ENCODE measurements at places on chromosomes 7 and 10.

DNA sequence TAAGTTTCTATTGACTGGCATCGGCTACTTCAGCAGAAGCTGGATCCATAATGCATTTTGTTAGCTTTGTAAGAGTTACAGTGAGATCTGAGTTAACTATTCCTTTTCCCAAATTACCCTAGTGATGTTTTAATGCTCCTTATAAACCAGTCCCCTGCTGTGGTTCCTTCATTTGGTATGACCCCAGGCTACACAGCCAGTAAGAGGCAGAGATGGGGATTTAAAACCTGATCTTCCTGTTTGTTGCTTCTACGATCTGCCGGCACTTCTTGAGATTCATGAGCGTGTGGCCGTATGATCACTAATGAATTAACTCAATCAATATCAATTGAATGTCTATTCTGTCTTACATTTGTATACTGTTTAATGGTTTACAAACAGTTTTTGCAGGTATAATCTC is 86.1 kb downstream of the CACNB2 start:
- no peak for DNase-seq

DNA sequence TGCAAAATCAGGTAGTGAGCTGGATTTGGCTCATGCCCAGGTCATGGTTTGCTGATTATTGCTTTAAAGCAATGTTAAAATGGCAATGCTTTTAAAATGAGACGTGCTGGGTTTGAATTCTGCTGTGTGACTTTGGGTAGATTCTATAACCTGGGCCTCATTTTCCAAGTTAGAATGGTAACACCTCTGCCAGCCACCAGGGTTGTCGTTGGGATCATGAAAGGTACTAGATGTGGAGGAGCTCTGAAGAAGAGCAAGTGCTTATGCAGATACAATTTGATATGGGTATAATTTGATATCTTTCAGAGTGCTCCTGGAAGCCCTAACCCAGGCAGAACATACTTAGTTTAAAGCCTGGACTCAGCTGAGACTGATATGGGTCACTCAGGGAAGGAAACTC is 60.0 kb downstream of the EVX1 start:
- no peak for DNase-seq

DNA sequence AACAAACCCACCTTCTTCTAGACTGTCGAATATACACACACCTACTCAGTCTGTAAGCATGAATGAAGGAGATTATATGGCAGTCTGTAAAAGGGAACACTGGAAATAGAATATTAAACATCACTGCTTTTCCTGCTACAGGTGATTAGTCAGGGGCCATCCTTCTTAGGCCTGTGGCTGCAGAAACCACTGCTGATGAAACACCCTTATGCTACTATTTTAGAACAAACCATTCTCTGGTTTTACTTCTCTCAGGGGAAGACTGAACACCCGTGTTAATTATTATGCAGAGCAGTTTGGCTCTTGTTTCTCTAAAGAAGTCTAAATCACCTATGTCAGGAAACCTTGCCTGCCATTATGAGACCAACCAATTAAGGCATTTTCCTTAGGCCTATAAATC is 351.1 kb upstream of the KLF6 start:
- no peak for DNase-seq

- DNase-seq, result no peak
Observed at GRCh38 chr10:74786126-74786525, 40.3 kb upstream of the KAT6B start.

- DNase-seq, result no peak
Observed at GRCh38 chr10:82925547-82925946, 1050.6 kb downstream of the NRG3 start.

DNA sequence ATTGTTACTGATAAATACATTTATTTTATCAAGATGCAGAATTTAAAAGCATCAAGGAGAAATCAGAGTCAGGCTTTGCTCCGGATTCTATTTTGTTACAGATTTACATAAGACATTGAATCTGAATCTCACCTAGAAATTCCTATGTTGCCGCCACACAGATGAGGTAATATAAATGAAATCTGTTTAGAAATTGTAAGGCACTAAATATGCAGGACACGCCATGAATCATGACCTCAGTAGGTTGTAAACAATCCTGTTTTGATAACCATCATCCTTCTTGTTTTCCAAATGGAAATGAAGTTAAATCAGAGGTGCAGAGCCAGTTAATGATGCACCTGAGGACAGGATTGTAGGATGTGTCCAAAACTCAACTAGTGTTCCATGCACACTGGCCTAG is 778.0 kb downstream of the MAGI2 start:
- no peak for DNase-seq

DNA sequence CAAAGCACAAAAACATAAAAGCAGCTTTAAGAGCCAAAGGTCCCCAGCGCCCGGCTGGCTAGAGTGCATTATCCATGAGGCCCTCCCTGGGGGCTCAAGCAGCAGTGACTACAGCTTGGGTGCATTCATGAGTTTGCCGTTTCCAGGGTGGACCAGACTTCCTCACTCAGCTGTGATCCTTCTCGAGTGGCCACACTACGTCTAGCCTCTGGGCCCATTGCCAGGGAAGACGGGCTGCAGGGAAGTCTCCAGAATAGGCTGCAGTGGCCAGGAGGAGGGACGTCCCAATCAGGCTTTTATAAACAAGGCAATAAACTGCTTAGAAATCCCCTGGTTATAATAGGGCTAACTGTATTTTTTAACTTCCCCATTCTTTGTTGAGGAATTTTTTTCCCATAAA is 89.4 kb upstream of the C1QL3 start:
- DNase-seq, result no peak

DNA sequence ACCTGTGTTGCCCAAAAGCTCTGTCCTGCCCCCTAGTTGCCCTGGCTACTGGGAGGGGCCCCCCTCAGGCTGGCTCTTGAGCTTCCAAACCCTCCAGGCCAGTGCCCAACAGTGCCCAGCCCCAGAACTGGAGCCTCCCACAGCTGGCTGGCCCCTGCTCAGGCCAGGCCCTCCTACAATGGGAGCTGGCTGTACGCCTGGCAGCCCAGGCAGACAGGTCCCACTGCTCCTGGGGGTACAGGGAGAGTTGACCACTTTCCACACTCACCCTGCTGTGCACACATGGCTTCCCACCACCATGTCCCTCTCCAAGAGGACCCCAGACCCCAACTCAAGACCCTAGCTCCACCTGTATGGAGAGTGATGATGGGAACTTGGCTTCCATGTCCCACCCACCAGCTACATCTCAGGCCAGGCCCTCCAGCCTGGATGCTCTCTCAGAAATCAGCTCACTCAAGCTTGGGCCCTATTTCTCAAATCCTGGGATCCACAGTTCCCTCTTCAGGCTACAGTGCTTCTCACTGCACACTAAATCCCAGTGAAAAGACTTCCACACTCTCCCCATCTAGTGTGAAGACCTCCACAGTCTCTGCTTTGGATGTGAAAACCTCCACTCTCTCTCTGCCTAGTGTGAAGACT is 92.6 kb downstream of the OAT start:
- no peak for DNase-seq

GRCh38 chr7:105289704-105290103 is 99.0 kb downstream of the SRPK2 start:
- no peak for DNase-seq

- DNase-seq, result no peak
Observed at GRCh38 chr10:62620491-62620890, 184.0 kb upstream of the ADO start.

DNA sequence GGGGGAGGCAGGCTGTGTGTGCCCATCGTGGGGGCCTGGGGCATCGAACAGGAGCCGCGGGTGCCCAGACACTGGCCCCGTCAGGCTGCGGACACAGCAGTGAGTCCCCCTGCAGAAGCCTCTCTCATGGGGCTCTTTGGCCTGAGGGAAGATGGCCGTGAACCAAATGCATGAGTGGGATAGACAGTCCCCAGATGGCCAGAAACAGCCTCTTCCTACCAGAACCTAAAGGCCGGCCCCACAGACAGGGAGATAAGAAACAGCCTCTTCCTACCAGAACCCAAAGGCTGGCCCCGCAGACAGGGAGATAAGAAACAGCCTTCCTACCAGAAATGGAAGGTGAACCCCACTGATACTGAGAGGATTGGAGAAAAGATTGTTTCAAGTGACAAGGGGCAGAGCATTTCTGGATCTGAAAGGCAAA is 16.6 kb downstream of the IDI2 start:
- no peak for DNase-seq

GRCh38 chr10:86401588-86402282 is 35.1 kb upstream of the GRID1 start:
- DNase-seq, result no peak

- no peak for DNase-seq
Observed at GRCh38 chr7:17150018-17150417, 148.4 kb upstream of the AHR start.

DNA sequence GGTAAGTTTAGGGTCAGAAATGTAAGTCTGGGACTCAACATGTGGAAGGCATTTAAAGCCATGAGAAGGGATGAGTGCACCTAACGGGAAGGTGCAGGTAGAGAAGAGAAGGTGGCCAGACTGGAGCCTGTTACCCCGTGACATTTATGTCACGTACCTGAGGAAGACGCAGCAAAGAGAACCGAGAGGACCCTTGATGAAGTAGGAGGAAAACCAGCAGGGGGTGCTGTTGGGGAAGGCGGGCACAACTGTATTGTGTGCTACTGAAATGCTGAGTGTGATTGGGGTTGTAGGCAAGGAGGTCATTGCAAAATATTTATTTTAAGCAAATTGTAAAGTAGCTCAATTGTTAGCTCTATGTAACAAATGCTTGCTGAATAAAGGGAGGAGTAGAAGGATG is 338.2 kb upstream of the PRKCQ start:
- no peak for DNase-seq

DNA sequence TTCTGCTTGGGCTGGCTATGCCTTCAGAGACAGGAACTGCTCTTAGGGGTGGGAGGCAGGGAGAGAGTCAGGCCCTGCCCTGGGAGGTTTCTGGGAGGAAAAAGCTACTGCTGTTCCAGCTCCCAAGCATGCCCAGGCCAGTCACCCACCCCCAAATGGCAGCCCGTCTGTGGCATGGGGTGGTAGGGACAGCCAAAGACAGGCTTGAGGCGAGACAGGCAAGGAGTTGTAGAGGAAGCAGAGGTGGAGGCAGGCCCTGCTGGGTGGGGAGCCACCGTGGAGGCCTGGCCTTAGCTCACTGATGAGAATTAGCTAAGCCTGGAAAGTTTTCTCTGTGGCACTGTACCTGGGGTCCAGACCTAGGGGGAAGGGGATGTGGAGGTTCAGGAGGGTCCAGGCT is 6.6 kb upstream of the SAMD8 start:
- DNase-seq, result no peak

- no peak for DNase-seq
Observed at GRCh38 chr7:138515001-138515528, 55.0 kb downstream of the TRIM24 start.

- DNase-seq, result no peak
Observed at GRCh38 chr7:25500393-25500921, 272.2 kb upstream of the NPVF start.

DNA sequence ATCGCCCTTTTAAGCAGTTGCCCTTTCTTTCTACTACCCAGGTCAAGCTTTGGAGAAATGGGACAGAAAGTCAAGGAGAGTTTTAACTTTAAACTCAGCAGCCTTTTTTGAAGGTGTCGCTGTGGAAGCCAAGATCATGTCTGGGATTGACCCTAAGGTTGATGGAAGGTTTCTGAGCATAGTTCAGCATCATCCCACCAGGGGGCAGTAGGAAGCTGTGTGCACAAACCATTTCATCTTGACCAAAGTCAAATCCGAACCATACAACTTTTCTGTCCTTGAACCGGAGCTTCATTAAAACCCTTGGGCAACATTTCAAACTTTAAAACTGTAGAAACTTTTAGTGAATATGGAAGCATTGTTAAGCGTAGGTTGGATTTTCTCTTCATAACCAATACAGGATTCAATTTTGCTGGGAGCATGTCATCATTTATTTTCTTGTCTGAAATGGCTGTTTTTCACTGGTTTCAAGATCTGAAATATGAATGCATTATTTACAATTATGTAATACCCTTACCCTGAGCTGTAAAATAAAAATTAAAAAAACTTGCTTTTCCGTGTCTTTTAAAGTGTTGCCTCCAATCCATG is 214.4 kb upstream of the KIAA1217 start:
- DNase-seq, result peak; percentile 0

DNA sequence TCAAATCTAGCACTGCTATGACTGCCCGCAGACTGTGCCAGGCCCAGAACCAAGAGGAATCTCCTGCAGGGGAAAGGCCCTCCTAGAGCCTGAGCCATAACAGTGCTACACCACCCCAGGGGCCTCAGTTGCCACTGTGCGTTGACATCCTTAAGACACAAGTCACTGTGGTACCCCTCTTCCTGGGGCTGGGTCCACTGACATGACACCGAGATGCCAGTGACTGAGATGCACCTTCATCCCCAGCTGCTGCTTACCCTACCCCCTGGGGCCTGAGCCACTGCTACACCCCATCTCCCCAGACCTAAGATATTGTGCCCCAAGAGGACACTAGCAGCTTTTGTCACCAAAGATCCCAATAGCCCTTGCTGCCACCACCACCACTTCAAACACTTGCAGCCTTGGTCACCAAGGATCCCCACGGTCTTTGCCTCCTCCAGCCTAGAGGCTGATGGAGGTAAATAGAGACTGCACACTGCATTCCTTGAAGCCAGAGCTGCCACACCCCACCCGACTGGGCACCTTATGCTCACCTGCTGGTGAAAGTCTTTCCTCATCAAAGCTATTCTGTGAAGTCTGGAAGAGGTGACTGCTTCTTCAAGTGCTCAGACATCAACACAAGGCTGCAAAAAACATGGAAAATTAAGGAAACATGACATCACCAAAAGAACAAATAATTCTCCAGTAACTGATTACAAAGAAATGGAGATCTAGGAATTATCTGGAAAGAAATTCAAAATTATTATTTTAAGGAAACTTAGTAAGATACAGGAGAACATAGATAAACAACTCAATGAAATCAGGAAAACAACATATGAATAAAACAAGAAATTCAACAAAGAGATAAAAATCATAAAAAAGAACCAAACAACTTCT is 40.4 kb upstream of the SHH start:
- no peak for DNase-seq

GRCh38 chr7:73342645-73343044 is 14.7 kb downstream of the FKBP6 start:
- DNase-seq, result no peak

DNA sequence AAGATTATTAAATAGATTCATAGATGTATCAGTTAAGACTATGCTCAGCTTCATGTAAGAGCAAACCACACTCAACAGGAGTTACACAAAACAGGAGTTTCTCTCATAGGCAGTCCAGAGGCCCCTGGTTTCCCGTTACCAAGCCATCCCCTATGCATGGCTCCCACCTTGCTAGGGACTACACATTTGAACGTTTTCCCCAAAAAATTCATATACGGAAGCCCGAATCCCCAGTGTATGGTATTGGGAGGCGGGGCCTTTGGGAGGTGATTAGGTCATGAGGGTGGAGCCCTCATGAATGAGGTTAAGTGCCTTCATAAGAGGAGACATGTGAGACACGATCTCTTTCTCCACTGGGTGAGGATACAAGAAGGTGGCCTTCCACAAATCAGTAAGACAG is 29.1 kb downstream of the RSU1 start:
- no peak for DNase-seq

GRCh38 chr7:159017741-159018140 is 126.9 kb downstream of the VIPR2 start:
- no peak for DNase-seq

- no peak for DNase-seq
Observed at GRCh38 chr10:116627386-116627933, 6.7 kb downstream of the PNLIPRP2 start.

GRCh38 chr10:87930934-87931835 is 67.8 kb downstream of the PTEN start:
- no peak for DNase-seq
